ENCODE measurements at places on chromosomes 16 and 17. TPM values are rescaled to one million over a fixed set of nuclear protein-coding genes. Genes with fewer than 3 reads are reported as not detected.

IGF2BP1 gene
- 2.4 TPM for total RNA-seq

HBQ1 gene
- not detected for total RNA-seq

LGALS9C gene
- 1.1 TPM for total RNA-seq

JPH3 gene
- not detected for total RNA-seq

MRPL10 gene
- 44.8 TPM for total RNA-seq

AHSP gene
- not detected for total RNA-seq

KRTAP4-4 gene
- not detected for total RNA-seq

ADAP2 gene
- 7.4 TPM for total RNA-seq

NEUROD2 gene
- not detected for total RNA-seq

NPIPA2 gene
- 0.90 TPM for total RNA-seq

CSH2 gene
- total RNA-seq: not detected

GALR2 gene
- total RNA-seq: 0.24 TPM

- no peak for DNase-seq
Measured at GRCh38 chr16:87955302-87956097, 4.3 kb downstream of the BANP start.

DNA sequence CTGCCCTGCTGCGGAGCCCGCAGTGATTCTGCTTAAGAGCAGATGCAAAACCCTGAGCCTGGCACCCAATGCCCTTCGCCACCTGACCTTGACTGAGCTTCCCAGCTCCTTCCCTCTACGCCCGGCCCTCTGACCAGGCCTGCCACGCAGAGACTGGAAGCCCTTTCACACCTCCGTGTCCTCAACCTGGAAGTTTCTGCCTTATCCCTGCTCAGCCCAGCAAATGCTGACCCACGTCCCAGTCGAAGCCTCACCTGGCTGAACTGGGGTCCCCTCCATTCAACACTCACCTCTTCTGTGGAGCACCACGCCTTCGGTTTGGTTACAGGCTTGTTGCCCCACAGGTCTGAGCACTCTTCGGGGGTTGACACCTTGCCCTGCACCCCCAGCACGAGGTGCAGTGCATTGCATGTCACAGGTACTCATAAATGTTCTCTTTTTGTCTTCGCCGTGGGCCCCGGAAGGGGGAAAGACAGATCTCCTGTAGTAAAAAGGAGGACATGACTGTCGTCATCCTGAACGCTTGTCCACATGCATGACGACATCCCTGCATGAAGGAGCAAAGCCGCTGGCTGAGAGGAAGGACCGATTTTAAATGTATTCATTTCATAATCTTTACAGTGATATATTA lies 153.6 kb upstream of the TNRC6C start:
- no peak for DNase-seq

GRCh38 chr16:81531419-81531821 lies 86.8 kb downstream of the CMIP start:
- DNase-seq: no peak

- DNase-seq: no peak
Measured at GRCh38 chr17:57906910-57907309, 48.3 kb downstream of the CUEDC1 start.

GRCh38 chr16:75188832-75189477 lies 18.0 kb downstream of the CTRB2 start:
- DNase-seq: no peak

DNA sequence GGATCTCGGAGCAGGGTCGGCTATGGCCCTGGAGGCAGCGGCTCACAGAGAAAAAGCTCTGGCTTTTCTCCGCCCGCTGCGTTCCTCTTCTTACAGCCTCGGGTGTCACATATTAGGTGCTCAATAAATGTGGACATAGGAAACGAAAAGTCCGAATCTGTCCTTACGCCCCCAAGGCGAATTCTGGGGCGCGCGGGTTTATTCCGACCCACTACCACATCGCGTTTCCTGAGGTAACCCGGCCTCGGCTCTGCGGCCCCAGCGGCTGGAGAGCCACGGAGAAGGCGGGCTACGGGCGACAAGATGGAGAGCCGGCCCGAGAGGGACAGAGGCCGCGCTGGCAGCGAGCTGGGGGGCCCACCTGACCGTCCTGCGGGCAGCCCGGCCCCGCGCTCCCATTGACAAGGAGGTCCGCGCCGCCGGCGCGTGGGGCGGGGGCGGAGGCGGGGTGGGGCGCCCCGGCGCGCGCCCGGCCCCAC lies 573 bp upstream of the GNAO1 start:
- no peak for DNase-seq

GRCh38 chr17:69907132-69907847 lies 167.7 kb upstream of the KCNJ16 start:
- DNase-seq: no peak

DNA sequence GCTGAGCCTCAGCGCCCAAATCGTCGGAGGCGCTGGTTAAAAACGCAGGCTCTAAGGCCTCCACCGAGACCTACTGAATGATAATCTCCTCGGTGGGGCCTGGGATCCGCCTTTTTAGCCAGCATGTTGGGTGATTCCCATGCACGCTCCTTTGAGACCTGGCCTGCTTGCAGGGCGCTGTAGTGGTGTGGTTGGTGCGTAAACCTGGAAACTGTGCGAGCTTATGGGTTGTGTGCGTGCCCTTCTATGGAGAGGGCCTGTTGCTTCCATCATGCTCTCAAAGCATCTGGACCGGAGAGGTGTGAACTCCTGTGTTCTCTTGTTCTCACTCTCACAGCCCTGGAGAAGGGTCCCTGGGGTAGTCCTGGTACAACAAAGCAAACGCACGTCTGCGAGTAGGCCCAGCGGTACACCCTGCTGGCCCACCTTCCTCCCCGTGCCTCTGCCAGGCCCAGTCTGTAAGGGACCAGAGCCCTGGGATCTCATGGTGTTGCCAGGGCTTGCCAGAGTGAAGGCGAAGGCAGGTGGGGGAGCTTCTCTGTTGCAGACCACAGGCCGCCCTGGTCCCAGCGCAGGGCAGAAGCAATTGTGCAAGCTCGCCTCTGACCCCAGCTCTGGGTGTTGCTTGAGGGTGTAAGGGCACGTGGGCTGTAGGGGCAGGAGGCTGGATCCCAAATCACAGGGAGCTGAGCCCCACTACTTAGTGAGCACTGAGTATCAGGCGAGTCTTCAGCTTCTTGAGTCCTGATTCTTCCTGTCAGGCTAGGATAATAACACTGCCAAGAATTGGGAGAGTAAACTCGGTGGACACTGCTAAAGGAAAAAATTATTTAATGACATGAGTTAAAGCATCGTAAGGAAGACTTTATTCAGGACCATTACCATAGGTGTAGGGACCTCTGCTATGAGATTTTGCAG lies 879 bp upstream of the LRRC75A start:
- DNase-seq: no peak

DNA sequence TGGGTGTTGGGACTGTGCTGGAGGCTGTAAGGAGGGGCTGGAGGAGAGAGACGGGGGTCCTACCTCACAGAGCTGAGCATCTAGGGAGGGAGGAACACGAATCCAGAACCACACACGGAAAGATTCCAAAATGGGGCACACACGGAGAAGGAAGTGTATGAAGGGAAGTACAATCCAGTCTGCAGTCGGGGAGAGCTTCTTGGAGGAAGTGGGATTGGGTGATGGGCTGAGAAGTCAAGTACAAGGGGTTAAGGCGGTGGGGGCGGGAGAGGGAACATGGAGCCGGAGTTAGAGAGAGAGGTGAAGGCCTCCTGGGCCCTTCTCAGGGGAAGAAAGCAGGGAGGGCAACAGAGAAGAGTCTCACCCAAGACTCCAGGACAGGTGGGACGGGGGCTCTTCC lies 107.5 kb upstream of the CREBBP start:
- no peak for DNase-seq

GRCh38 chr17:9473711-9474110 lies 101.9 kb downstream of the STX8 start:
- no peak for DNase-seq

DNA sequence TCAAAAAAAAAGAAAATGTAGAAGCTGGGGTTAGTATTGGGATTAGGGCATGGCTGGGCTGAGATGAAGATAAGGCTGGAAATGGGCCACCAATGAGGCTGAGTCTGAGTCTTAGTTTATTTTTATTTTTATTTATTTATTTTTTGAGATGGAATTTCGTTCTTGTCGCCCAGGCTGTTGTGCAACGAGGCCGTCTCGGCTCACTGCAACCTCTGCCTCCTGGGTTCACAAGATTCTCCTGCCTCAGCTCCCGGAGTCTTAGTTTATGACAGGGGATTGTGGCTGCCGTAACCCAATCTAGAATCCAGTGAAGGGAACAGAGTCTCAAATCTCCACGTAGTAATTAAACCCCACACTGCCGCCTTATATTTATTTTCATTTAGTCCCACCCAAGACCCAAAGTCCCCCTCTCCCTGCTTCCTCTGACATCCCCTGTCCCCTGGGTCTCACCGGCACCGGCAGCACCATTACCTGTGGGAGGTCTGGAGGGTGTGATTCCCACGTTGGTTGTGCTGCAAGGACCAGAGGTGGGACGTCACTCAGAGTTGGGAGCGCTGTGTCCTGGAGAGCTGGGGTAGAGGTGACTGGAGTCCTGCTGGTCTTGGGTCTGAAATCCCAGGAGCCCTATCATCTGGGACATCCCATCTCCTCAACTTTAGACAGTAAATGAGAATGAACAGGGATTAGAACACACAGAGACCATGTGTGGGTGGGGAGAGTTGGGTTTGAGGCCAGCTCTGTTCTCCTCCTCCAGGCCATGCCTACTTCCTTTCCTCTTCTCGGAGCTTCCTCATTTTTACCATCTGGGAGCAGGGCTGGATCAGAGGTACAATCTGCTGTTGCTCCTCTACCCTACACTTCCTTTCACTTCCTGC lies at the start of gene CLEC10A:
Gene CLEC10A, minus strand, starts transcription at position 671 of the 875 bp plus-strand sequence. CDS start 1,439 bp downstream, outside the sequence.
- no peak for DNase-seq

DNA sequence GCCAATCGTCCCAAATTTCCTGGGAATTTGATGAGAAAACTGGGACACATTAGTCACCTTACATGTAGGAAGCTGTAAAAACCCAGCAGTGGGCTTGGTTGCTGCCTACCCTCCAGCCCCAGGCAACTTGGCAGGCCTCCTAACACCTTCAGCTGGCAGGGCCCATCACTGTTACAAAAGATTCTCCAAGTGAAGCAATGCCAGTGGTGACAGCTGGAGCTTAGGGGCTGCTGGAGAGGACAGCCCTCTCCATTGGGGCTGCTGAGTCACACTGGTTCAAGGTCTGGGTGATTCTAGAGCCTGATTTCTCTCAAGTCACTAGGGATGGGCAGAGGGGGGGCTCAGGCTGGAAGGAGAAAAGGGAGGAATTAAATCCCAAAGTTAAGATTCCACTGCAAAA lies 180.6 kb downstream of the COPRS start:
- no peak for DNase-seq

GRCh38 chr17:42695500-42695899 lies 13.2 kb downstream of the CNTNAP1 start:
- DNase-seq: no peak

DNA sequence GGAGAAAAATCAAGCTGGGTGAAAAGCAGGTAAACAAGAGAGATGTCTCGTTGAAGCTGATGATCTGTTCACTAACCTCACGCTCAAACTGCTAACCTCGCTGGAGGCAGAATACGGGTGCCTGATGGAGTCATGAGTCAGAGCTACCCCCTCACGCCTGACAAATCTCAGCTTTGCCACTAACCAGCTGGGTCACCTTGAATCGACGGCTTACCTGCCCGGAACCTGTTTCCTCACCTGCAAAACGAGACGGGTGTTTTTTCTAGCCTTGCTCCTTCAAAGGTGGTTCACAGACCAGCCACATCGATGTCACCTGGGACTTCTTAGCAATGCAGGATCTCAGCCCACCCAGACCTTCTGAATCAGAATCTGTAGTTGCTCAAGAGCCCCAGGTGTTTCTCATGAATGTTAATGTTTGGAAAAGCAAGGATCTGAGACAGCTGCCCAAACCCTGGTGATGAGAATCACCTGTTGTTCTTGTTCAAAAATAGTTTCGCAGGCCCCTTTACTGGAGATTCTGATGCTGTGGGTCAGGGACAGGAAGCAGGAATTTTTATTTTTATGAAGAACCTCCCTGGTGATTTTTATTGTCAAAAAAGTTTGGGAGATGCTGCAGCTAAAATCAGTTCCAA lies 56.9 kb downstream of the MARCHF10 start:
- DNase-seq: no peak

- peak; percentile 77 for DNase-seq
Measured at GRCh38 chr16:14405611-14406537, 224.2 kb downstream of the PARN start.

GRCh38 chr16:87057211-87057881 lies 259.8 kb downstream of the C16orf95 start:
- DNase-seq: no peak

- no peak for DNase-seq
Measured at GRCh38 chr16:69903865-69904415, 47.2 kb upstream of the CLEC18A start.

GRCh38 chr17:74185571-74186185 lies 17.8 kb upstream of the RPL38 start:
- no peak for DNase-seq

GRCh38 chr16:75108792-75109731 lies 7.5 kb downstream of the LDHD start:
- peak; percentile 62 for DNase-seq

Measured in GM12878 (cell line).